RCC 7860 (cell line): ENCODE measurements at places on chromosomes 2 and 18.

DNA sequence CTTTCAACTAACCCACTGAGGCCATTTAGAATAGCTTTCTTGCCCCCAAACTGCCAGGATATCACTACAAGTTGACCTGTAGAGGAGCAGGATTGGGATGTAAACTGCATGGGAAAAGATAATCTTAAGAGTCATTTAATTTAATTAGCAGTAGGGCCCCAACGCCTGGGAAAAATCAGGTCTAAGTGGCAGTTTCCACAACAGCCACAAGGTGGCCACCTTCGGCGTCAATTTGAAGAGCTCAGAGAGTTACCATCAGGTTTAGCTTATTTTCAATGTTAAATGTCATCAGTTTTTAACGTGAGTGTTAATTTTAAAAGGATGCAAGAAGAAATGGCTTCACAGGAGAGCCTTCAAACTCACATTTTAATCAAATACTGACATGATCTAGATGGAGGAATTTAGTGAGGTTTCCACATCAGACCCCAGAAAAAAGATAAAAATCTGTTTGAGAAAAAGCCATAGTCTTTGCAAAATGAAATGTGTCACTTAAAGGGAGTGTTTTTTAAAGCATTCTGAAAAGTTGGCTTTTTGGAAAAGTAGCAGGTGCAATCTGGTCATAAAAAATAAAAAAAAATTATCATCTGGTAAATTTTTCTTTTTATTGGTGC, 77.3 kb upstream of the UPP2 start:
- no peak for DNase-seq

DNA sequence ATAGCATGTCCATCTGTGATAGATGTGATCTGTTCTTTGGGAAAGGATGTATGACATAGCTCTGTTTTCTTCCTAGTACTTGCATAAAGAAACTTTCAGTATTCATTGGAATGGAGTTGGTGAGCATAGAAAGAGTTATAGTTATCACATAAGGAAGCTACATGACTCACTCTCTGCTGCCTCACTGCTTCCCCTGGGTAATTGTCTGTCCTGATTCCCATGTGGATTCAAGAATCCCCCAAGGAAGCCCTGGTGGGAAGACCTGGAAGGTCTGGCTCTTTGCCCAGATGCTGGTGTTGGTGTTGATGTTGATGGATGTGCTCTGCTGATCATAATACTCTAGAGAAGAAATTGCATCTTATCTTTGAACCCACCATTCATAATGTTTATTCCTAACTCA, 60.6 kb downstream of the PTPN4 start:
- peak; percentile 71 for DNase-seq

DNA sequence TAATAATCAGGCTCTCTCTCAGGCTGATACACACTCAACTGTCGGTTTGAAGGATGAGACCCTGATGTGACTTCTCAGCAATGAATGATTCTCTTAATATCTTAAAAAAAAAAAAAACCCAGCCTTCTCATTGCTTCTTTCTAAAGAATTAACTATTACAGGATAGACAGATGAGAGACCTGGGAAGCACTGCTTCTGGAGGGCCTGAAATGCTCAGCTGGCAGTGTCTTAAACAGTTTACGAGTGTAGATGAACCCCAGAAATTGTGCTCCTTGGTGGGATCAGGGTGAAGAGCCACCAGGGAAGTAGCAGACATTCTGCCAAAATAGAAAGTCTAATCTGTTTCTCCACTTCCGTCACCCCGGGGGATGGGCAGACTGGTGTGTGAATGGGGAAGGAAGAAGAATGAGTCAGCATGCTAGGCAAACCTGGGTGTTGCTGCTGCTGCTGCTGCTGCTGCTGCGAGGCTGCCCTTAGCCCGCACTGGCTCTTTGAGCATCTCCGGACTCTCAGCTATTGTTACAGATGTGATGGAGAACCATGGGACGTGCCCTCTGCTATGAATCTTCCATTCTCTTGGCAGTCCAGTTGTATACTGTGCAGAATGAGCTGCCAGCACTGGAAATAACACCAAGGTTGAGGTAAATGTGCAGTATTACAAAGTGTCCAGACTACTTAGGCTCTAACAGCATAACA, 158.4 kb downstream of the SETBP1 start:
- peak; percentile 15 for DNase-seq

DNA sequence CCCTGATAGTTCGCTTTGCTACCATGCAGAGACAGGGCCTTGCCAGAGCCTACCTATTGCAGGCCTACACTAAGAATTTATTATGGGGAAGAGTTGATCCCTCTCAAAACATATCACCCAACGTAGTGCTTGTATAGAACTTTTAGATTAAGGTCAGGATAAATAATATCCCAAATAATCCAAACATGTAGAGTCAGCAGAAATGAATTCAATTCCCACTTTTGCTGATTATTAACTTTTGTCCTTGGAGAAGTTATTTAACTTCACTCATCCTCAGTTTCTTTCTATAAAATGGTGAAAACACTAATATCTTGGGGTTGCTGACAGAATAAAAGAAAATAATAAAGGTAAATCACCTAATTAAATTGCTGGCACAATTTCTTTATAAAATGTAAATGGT, 294.1 kb downstream of the XIRP2 start:
- DNase-seq: no peak

GRCh38 chr2:72573232-72573631, 252.6 kb downstream of the EXOC6B start:
- DNase-seq: no peak

DNA sequence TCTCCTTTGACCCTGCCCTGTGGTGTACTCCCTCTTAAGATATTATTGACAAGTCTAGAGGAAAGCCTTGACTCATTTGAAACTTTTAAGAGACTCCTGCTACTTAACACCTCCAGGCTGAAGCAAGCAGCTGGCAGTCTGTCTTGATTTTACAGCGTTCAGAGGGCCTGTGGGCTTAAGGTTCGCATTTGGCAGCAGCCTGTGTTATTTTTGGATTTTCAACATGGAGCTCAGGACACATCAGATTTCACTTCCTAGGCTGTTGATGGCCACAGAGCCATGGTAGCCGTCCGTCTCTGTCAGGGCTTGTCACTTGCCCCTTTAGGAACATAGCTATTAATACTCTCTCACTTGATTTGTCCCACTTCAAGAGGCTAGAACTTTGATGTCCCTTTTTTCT, 73.6 kb downstream of the VWA3B start:
- DNase-seq: no peak

- DNase-seq: peak; percentile 86
Measured at GRCh38 chr18:74375999-74376398, 60.4 kb downstream of the C18orf63 start.

GRCh38 chr2:27184115-27184514, 27.7 kb upstream of the ATRAID start:
- DNase-seq: no peak

DNA sequence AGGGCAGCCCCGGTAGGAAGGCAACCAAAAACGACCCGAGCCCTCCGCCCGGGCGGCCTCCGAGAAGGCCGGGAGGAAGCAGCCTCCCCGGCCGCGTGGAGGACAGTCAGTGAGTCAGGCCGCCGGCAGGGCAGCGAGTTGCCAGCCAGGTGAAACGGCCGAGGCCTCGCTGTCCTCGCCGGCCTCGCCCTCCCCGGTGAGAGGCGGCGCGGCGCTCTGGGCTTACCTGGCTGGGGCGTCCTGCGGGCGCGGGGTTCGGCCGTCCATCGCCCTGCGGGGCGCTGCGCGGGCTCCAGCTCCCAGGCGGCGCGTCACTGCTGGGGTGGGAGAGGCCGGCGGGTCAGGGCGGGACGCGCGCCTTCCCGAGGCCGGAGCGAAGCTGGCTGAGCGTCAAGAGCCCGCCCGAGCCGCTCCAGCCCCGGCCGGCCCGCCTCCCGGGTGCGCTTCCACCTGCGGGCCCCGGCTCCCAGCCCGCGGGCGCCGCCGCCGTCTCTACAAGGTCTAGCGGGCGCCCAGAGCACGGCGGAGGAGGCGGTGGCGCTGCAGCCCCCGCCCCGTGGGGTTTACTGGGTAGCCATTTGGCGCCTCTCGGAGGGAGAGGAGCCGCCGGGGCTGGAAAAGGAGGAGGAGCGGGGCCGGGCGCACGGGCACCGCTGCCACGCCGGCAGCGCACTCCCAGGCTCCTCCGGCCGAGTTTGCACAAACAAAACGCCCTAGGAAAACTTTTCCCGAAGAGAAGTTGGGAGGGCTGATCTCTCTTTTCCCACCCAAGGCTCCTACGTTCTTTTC, 499 bp downstream of the COBLL1 start:
- peak; percentile 64 for DNase-seq

GRCh38 chr2:160720098-160720497, 226.5 kb upstream of the RBMS1 start:
- no peak for DNase-seq

DNA sequence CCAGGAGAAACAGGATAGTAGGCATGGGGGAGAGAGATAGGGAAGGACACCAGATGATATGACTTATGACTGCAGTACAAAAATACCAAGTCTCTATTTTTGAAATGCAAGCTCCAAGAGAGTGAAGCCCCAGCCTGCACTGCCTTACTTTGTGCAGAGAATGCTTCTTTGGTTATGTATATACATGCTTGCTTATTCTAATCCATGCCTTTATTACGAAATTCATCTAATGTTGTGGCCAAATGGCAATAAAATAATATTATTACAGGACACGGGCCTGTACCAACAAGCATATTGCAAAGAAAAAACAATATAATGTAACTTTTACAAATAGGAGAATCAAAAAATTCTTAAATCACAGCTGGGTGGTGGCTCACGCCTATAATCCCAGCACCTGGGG, 110.8 kb downstream of the BCL11A start:
- no peak for DNase-seq

DNA sequence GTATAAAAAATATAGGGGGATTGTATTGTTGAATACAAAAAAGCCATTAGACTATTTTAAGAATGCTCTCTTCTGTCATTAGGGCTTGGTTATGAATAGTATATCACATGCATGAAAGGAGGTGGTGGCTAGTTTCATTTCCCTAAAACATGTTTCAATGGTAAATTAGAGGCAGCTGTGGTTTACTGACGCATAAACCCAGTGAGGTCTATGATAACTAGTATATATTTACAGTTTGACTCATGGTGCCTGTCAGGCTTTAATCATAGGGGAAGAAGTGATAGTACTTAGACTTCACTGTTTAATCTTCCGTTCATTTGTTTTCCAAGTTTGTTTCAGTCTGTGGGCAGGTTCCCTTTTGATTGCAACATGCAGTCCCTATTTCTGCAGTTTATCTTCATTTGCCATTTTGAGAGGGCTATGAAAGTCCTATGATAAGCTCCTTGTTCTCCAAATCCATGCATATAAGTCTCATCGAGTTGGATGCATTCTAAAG, 55.1 kb upstream of the MAP4K3 start:
- peak; percentile 93 for DNase-seq
